ENCODE measurements at places on chromosomes 4 and X.
A peak's percentile ranks its signal among the peaks of the same experiment; 100 is the strongest.

DNA sequence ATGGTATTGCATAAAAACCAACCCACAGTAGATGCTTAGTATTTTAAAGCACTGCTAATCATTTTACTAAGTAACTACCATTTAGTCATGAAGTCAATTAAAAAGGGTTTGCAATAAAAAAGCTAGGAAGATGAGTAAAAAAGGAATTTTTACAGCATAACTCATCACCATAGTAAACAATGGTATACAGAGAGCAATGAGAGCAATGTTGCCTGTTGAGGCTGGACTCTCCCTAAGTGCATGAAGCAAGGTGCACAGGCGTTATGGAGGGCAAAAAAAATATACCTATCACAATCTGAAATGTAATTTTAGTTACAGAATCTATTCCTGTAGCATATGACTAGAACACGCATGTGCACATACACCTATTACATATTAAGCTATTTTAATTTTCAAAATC, 129.6 kb upstream of the BMP3 start:
- DNase-seq = no peak

- no peak for DNase-seq
Observed at GRCh38 chr4:113069212-113069892, 19.9 kb downstream of the ANK2 start.

GRCh38 chr4:152935143-152935542, 980 bp upstream of the FHDC1 start:
- no peak for DNase-seq

GRCh38 chrX:149213264-149213663, 291.8 kb downstream of the IDS start:
- DNase-seq = no peak

GRCh38 chr4:169080981-169081380, 70.9 kb upstream of the CBR4 start:
- no peak for DNase-seq

DNA sequence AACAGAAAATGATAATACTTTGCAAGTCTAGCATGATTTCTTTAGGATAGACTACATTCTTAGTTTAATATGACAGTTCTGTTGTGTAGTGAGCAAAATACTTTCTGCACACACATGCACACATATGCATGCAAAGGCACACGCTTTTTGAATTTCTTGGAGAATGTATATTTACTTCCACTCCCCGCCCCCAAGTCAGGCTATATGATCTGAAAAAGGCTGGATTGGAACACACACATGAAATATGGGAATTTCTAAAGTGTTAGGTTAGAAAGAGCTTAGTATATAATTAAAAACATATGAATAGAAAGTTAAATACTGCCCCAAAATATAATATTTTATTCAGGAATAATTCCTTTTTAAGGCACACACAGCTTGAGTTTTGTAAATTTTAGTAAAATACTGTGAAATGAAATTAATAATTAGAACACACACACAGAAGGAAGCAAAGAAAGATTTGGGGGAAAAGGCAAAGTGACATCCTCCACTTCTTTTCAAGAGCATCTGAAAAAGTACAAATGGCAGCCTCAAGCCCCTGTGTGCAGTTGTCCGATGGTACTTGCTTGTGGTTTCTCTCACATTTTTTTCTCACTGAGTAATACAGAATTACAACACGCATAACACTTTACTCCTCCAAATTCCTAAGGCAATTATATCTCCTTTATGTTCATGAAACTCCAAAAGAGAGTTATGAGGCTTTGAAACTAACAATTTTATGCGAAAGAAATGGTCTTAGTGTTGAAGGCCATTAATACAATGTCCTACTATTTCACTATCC, 228.9 kb upstream of the ETNPPL start:
- no peak for DNase-seq

- peak; percentile 1 for DNase-seq
Observed at GRCh38 chr4:121370729-121371325, 10.0 kb downstream of the QRFPR start.

DNA sequence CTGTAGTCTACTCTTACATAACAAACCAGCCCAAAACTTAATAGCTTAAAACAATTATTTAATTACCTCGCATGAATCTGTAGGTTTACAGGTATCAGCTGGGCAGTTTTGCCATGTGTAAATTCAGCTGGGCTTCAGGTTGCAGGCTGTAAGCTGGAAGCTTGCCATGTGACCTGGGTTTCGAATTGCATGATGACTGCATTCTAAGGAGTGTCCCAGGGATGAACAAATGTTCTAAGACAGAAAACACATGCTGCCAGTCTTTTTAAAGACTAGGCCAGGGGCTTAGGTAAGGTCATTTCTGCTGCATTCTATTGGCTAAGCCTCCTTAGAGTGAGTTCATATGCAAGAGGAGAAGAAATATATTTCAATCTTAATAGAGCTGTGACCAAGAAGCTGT, 44.8 kb downstream of the GRIA2 start:
- DNase-seq = no peak

DNA sequence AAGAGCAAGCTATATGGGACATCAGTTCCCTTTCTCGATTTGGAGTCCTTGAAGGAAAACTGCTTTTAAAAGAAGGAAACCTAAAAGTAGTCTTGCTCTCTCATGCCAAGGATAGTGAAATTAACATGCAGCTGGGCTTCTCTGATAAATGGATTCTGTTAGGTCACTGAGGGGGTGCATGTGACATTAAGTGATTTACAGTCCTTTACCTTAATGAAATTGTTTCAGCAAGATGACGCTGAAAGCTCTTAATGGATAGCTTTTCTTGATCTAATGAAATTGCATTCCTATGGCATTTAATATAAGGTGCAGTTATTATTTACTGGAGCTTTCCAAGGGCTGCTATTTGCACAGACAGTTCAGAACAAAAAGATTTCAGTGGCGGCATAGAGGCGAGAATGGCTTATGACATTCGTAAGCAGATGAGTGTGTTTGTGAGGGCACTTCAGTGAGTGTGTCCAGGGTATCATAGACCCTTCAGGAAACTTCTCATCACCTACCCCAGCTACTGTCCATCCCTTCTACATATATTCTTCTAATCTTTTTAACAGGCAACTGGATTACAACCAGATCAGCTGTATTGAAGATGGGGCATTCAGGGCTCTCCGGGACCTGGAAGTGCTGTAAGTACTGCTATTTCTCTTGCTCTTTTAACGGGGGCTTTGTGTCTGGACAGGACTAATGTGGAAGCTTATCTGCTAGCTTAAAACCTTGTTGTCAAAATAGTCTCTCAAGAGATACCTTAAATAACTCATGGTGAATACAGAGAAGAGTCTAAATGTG, 219.9 kb upstream of the PACRGL start:
- DNase-seq = no peak

- DNase-seq = no peak
Observed at GRCh38 chr4:99879458-99879857, 14.8 kb downstream of the LAMTOR3 start.

GRCh38 chrX:40844471-40844870, 109.1 kb upstream of the MED14 start:
- DNase-seq = no peak

GRCh38 chrX:113384628-113385027, 544.0 kb upstream of the AMOT start:
- DNase-seq = no peak

GRCh38 chr4:24794480-24794879, 893 bp upstream of the SOD3 start:
- no peak for DNase-seq

DNA sequence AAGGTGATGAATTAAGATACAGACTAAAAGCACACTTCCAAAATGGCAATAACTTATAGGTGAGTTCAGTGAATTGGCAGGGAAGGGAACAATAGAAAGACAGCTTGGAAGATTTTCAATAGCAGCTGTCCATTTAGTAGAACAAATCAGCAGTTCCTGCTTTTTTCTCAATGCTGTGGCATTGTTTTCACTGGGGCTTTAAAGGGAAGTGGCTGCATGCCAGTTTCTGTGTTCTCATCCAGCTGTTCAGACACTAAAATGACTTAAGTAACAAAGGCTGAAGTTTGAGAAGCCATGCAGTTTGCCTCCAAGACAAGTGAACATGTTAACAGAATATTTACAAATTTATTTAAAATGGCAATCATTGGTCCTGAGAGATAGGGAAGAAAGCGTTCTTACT, 291.9 kb downstream of the FAM47A start:
- no peak for DNase-seq

- DNase-seq = peak; percentile 39
Observed at GRCh38 chr4:146095091-146095690, 80.3 kb upstream of the LSM6 start.

DNA sequence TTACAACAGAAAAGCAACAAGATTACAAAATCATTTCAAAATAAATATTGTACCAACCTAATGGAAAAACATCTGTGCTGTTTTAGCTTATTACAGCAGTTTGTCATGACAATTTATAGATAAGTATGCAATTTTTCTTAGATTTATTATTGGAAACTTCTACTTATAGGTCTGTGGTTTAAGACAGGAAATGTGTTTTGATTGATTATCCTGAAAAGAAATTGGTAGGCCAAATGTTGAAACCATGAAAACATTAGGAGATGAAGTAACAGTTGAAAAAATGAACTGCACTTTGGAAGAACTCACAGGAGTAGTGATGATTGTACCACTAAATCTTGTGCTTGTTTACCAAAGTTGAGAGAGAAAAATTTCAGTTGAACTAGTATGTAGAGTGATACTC, 162.2 kb upstream of the GIMD1 start:
- no peak for DNase-seq

DNA sequence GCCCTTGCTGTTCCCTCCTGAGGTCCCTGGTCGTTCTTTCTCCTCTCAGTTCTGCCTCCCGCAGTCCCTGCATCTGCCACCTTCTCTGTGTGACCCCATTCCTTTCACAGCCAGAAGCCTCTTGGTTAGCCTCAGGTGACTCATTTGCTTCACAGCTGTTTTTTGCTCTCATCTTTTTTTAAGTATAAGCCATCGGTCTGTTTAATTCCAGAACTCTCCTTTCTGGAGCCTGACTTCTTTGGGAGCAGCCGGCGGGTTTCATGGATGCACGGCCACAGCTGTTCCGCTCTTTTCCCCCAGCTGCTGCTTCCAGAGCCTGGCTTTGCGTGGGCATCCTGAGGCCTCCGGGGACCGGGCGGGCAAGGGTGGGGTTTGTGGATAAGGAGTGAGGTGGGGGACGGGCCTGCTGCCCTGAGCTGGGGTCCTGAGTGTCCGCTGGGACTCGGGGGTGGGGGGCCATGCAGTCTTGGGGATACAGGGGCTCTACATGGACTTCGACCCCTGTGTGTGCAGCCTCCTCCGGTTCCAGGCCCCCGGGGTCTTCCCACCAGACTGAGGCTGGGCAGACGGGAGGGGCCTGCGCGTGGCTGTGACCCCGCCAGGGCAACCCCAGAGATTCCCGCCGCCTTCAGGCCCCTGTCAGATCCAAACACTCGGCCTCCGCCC, 46.7 kb downstream of the PCGF3 start:
- no peak for DNase-seq

DNA sequence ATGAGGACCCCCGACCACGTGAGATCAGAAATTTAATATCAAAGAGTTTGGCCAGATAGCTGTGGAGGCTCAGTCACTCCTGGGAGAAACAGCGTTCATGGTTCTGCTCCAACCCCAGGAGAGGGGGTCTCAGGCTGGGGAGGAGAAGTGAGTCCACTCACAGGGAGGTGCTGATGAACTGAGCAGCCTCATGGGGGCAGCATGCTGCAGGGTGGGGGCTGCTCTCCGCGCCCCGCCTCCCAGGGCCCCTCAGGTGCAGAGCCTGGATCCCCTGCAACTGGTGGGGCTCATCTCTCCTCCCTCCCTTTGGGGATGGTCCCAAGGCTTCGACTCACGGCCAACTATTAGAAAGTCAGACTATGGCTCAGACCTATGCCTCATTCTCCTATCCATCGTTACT, 26.6 kb upstream of the C4orf50 start:
- no peak for DNase-seq

- DNase-seq = no peak
Observed at GRCh38 chr4:139736274-139736660, 70.6 kb downstream of the MGST2 start.

DNA sequence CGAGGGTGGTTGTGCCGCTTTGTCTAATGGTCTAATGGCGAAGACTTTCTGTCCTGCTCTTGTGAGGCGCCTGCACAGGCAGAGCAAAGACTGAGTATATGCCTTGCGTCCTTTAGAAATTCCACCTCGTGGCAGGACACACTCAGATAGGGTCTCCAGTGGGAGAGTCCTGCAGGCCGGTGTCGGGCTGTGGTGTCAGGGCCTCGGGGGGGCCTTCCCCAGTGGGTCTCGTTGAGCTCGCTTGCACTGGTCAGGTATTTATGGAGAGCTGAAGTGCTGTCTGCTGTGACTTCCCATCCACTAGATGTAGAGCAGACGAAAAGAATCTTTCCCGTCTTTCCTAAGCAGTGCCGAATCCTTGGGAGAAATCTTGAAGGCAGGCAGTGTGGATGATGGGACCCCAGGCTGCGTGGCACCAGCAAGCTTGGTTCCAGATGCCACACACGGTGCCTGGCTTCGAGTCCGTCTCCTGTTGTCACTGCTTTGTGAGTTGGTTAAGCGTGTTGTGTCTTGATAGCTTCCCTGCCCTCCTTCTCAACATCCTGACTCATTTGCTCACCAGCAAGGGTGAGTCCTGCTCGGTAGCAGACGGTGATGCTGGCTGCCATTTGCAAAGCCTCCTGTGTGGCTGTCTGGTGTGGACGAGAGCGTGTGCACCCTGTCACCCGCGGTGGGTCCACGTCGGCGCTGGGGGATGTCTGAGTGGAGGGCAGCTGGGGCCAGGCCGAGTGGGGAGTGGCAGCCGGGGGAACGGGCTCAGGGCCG, 20.5 kb downstream of the MAEA start:
- no peak for DNase-seq

All from NCI-H1048 (cell line).